Right lung (tissue), 10 donors: ENCODE measurements at places on chromosomes 2 and 18. TPM values are rescaled to one million over a fixed set of nuclear protein-coding genes. Genes with fewer than 3 reads are reported as not detected.
A peak's percentile ranks its signal among the peaks of the same experiment; 100 is the strongest.

The SKOR2 gene
- polyA plus RNA-seq = not detected

The MFSD6 gene
- polyA plus RNA-seq = 22.2 TPM

The SERPINB12 gene
- polyA plus RNA-seq = not detected

The CASP8 gene
- 18.7 TPM for polyA plus RNA-seq

The ADGRF3 gene
- 1.5 TPM for polyA plus RNA-seq

The NMUR1 gene
- polyA plus RNA-seq = 0.70 TPM

The ZSWIM2 gene
- not detected for polyA plus RNA-seq

The POTEJ gene
- 0.11 TPM for polyA plus RNA-seq

The IL1F10 gene
- not detected for polyA plus RNA-seq

GRCh38 chr2:195408196-195408595, 248.8 kb upstream of the SLC39A10 start:
- DNase-seq = no peak

DNA sequence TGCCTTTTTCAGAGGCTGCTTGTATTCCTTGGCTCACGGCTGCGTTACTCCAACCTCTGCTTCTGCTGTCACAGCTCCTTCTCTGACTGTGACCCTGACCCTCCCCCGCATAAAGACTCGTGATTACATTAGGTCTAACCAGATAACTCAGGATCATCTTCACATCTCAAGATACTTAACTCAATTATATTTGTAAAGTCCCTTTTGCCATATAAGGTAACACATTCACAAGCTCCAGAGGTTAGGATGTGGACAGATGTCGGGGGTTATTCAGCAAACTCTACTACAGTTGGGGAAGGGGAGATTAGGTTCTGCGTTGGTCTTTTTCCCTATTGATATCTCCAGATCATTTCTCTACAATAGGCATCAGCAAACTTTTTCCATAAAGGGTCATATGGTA, 76.9 kb downstream of the EVA1A start:
- no peak for DNase-seq

GRCh38 chr2:45672138-45672537, 20.7 kb downstream of the PRKCE start:
- DNase-seq = no peak

GRCh38 chr2:190685333-190685732, 36.5 kb downstream of the NAB1 start:
- no peak for DNase-seq

- peak; percentile 8 for DNase-seq
Measured at GRCh38 chr18:38413193-38413592, 847.6 kb upstream of the CELF4 start.

DNA sequence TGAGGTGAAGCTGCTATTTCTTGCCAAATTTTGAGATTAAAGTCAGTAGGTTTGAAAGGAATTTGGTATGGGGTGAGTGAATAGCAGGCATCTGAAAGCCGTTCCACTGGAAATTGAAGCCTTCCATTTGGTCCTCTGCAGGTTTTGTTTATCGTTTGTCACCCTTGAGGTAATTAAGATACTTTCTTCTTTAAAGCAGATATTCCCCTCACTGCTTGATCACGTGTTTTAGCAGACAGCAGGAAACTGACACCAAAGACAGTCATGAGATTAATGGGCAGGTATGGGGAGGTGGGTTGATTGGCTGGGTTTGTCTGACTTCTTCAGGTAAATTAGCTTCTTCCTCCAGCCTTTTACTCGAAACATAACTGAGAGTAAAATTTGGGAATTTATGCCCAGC, 10.7 kb downstream of the LPIN1 start:
- DNase-seq = no peak

DNA sequence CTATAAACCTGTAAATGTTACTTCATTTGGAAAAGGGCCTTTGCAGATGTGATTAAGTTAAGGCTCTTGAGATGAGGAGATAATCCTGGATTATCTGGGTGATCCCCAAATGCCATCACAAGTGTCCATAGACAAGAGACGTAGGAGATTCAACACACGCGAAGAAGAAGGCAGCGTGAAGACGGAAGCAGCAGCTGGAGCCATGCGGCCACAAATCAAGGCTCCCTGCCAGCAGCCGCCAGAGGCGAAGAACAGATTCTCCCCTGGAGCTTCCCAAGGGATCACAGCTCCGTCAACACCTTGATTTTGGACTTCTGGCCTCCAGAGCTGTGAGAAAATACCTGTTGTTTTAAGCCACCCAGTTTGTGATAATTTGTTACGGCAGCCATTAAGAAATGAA, 11.0 kb upstream of the VAPA start:
- peak; percentile 11 for DNase-seq

- DNase-seq = no peak
Measured at GRCh38 chr2:207836521-207837133, 66.9 kb upstream of the FZD5 start.

- no peak for DNase-seq
Measured at GRCh38 chr18:23861805-23862470, 152.6 kb upstream of the TTC39C start.

GRCh38 chr18:50879302-50880118, 592 bp downstream of the ME2 start:
- peak; percentile 42 for DNase-seq

DNA sequence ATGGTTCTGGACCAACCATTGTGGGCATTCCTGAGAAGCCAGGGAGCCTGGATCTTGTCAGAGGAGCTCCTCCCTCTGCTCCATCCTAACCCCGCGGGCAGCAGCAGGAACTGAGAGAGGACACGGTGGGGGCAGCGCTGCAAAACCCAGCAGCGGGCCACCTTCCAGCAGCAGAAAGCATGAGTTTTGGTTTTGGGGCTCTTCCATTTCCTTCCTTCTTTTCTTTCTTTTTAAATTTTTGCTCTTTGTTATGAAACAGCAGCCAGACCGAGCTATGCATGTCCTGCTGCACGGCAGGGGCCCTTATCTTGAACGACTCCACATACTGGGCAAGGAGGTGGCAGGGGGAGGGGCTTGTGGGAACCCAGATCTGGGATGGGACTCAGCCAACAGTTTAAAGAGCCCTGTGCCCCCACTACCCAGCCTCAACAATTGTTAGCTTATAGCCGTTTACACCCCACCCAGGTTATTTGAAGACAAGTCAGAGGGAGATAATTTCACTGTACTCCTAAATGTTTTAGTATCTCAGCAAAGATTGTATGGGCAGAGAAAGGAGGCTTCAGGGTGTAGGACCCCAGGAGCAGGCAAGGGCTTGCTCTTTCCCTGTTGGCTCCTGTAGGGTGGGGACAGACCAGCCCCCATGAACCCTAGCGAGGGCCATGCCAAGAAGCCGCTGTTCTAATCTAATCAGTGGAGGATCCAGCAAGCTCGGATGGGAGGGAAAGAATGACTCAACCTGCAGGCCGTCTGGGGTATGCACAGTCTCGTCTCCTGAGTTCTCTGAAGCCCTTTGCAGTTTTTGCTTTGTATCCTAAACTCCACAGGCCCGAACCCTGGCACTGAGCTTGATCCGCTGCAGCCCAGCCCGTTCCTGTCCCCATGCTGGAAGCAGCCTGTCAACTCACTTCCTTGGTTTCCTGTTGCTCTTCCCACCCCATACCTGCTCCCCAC, 75.3 kb downstream of the LRRFIP1 start:
- no peak for DNase-seq

- DNase-seq = no peak
Measured at GRCh38 chr2:12251749-12252148, 465.0 kb upstream of the TRIB2 start.

DNA sequence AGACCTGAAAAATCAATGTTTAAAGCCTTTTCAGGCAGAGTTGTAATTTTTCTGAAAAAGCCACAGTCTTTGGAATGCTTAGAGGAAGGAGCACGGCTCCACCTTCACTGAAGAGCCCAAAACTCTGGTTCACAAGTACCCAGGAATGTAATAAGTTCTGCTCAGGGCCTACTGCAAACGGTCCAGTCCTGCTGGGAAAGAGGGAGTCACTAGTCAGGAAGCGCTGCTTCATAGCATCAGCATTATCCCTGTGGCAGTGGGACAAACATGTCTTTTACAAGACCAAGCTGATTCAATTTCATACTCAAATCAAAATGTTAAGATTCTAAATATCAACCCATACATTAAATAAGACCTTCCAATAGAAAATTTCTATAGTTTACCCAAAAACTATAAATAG, 152.9 kb upstream of the PGAP1 start:
- no peak for DNase-seq

DNA sequence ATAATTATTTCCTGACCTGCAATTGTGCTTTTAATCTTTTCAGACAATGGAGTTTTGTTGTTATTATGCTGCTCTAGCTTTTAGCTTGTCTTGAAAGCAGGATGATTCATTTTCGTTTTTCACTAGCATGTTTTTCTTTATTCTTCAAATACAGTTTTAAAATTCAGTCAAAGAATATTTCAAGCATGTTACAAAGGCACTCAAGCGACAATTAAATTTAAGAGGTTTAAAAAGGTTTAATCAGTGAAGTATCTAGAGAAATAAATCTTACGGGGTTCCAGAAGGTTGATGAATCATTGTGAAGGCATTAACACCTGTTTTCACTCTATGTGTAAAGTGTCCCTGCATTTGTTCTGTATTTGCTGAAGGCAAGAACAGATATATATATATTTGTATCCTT, 390.7 kb upstream of the TMEFF2 start:
- DNase-seq = no peak

DNA sequence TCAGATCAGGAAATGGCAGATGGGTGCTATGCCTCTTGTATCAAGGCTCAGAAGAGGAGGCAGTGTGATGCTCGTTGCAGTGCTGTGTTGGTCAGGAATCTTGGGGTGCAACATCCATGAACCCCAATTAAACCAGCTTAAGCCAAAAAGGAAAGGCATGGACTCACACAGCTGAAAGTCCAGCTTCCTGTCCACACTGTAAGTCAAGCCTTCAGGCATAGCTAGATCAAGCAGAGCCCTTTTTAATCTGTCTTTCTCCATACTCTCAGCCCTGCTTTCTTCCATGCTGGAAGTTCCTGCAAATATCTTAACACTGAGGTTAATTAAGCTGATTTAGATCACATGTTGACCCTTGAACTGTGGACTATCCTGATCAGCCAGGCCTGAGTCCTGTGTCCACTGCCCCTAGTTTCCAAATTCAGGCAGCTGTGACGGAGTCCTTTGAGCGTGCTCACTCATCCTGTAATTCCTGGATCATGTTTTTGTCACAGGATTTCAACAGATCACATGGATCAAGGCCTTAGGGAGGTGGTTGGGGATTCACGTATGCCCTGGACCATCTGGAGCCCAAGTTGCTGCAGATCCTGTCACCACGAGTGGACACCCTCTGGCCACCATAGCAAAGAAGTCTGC, 4.5 kb upstream of the C2orf74 start:
- no peak for DNase-seq

GRCh38 chr2:51959696-51960095, 927.8 kb upstream of the NRXN1 start:
- no peak for DNase-seq

- peak; percentile 12 for DNase-seq
Measured at GRCh38 chr2:198309673-198310280, 505.4 kb downstream of the PLCL1 start.

GRCh38 chr2:224970311-224970710, 72.0 kb downstream of the DOCK10 start:
- DNase-seq = no peak

DNA sequence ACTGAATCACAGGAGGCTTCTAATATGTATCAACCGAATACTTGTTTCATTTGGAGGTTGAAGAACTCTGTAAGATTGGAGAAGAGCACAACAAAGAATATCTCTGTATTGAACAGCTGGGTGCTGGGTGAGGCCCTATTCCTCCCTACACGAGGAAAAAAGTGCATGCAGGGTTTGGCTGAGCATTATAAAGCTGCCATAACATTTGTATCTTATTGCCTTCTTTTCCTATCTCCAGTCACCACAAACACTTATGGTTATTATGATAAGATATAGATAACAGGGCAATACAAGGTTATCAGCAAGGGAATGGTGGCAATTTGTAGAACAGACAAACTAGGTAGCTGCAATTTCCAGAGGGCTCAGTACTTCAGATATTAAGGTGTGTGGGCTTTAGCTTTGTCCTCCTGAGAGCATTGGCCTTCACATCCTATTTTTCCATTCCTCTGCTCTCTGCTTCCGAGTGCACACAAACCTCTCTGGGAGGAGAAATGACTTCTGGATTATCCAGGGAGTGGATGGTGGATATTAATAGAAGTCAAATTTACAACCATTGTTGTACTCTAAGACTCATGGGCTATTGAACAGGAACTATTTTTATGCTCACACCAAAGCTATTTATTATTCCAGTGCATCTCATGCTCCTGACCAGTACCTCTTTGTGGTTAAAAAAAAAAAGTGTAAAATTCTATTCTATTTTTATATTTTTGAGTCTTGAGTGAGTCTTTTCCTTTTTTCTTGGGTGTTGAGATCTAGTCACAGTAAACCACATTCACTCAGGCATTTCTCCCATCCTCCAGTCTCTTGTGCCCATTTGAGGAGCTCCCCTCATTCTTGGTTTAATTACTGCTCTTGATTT, 248.4 kb downstream of the ETAA1 start:
- DNase-seq = no peak

DNA sequence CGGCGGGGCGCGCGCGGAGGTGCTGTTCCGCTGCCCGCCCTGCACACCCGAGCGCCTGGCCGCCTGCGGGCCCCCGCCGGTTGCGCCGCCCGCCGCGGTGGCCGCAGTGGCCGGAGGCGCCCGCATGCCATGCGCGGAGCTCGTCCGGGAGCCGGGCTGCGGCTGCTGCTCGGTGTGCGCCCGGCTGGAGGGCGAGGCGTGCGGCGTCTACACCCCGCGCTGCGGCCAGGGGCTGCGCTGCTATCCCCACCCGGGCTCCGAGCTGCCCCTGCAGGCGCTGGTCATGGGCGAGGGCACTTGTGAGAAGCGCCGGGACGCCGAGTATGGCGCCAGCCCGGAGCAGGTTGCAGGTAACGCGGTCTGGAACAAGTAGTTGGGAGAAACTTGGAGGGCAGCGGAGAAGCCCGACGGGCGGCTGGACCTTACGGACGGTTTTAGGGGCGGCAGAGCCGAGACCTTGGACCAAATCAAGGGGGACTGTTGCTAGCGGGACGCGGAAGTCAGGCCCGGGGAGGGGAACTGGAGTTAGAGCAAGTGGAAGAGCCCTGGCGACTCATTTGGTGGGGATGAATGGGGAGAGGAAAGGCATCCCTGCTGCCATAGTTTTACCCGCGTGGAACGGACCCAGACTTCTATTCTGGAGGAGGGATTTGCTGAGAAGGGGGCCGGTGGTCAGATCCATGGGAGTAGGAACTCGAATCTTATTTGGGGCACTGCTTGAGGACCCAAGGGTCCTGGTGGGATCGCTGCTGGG, 573 bp downstream of the IGFBP2 start:
- no peak for DNase-seq

- no peak for DNase-seq
Measured at GRCh38 chr2:27092696-27093429, 6.3 kb downstream of the KHK start.

GRCh38 chr2:125698280-125698679, 957.7 kb upstream of the GYPC start:
- DNase-seq = no peak
